A375 (cell line): ENCODE measurements at places on chromosomes 13 and 19. TPM values are rescaled to one million over a fixed set of nuclear protein-coding genes. Genes with fewer than 3 reads are reported as not detected.

The ZNF578 gene
- total RNA-seq = 0.53 and 0.98 TPM in 2 replicates

The SIGLEC12 gene
- total RNA-seq = not detected in 2 replicates

The STAP2 gene
- 7.2 and 7.9 TPM in 2 replicates for total RNA-seq

The NFIX gene
- total RNA-seq = 22.5 and 28.1 TPM in 2 replicates

The RNF17 gene
- 0.37 and 0.41 TPM in 2 replicates for total RNA-seq

The CEACAM21 gene
- not detected in 2 replicates for total RNA-seq

The SLC25A41 gene
- not detected in 2 replicates for total RNA-seq

The ASPDH gene
- not detected in 2 replicates for total RNA-seq
